ENCODE measurements at places on chromosomes 16 and 17.

DNA sequence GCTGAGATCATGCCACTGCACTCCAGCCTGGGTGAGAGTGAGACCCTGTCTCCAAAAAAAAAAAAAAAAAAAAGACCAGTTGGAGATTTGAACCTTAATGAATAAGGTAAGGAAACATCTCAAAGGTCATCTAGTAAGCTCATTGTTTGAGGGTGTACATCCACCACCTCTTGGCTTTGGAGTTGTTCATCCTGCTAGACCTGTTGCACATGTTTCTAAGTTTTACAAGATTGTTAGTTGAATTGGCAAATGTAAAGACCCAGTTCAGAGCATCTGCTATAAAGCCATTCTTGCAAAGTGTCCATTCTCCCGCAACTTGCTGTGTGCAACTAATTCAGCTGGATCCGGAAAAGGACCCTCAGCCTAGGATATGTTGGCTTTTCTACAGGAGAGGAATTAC lies 1.5 kb downstream of the PSMD7 start:
- no peak for DNase-seq

GRCh38 chr17:67139784-67140665 lies 95.7 kb downstream of the CACNG1 start:
- no peak for DNase-seq

DNA sequence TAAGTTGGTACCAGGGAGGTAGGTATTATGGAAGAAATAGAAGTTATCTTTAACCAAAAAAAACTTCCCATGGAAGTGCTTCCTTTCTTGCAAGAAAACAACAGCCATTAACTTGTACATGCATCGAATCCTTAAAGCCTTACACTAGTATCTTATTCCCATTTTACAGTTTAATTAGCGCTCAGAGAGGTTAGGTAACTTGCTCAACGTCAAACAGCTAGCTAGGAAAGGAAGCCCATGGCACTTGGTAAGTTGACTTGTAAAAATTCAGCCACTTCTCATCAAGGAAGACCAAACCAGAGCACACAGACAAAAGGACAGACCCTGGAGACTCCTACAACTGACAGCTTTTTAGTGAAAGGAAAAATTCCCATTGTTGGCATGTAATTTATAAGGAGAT lies 3.5 kb upstream of the NTAN1 start:
- no peak for DNase-seq

DNA sequence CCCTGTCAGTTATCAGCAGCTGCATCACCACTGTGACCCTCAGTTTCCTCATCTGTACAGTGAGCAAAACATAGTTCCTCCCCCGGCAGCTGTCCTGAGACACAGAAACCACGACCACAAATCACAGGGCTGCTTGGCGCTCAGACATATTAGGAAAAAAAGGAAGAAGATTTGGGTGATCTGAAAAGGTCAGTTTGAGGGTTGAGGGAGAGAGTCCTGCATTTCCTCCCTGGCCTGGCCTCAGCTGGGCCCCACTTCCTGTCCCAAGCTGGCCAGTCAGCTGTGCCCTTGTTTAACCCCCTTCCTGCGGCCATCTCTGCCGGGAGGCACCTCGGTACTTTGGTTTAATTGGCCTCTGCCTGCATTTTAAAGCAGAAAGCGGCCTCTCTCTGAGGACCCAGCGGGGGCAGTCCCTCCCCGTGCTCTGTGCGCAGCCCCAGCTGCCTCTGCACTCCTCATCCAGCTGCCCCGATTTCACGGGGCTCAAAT lies 24.0 kb upstream of the CIBAR2 start:
- no peak for DNase-seq

DNA sequence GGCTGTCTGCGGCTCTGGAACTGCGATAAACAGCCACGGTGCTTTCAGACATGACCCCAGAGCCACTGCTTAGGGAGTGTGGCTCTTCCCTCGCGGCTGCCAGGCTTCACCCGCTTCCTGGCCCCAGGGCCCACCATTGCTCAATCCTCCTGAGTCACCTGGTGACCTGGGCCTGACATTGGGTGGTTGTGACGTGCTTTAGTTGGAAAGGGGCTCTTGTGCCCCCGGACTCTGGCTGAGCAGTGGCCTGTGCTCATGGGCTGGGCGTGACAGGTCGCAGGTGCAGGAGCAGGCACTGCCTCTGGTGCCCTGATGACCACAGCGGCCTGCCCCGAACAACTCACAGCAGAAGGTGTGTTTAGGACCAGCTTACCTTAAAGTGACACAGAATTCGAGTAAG lies 8.6 kb upstream of the NUDT16L1 start:
- DNase-seq: no peak

DNA sequence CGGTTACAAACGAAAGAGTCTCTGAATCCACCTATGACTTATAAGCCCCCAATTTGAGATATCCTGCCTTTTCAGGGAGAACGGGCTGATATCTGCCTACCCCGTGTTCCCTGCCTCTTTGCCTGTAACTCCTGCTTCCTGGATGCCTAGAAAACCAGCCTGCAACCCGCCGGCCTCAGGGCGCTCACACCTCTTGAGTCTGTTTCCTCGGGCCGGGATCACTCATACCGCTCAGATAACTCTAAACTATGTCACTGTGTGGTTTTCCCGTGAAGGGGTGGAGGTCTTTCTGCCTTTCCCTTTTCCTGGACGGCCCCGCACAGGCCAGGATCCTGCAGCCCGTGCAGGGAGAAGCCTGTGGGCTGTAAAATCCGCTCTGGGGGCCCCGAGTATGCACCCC lies 10.4 kb downstream of the RPUSD1 start:
- DNase-seq: no peak

DNA sequence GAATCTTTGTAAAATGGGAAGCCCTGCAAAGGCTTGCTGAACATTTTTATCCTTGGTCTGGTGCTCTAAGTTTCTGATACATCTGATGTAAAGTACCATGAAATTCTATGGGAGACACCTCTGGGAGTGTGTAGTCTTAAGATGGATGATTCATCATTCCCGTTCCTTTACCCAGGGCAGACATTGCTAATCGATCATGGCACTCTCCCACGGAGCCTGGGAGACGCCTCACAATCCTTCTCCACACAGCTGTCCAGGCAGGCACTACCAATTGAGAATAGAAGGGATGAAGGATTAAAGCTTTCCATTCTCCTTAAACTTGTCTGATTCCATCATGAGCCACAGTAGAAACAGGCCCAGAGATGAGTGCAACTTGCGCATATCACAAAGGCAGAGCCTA lies 144.8 kb downstream of the GSG1L start:
- DNase-seq: no peak

DNA sequence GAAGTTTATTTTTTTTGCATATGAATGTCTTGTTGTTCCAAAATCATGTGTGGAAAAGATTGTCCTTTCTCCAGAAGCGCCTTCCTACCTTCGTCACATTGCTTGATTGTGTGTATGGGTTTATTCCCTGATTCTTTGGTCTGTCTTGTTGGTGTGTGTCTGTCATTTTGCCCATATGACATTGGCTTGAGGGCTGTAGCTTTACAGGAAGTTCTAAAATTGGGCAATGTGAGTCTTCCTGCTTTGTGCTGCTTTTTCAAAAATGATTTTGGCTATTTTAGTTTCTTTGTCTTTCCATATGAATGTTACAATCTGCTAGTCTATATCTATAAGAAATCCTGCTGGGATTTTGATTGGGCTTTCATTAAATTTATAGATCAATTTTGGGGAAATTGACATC lies 217.2 kb downstream of the SNX29 start:
- DNase-seq: no peak

- DNase-seq: no peak
Measured at GRCh38 chr17:64993867-64994266, 62.7 kb downstream of the GNA13 start.

DNA sequence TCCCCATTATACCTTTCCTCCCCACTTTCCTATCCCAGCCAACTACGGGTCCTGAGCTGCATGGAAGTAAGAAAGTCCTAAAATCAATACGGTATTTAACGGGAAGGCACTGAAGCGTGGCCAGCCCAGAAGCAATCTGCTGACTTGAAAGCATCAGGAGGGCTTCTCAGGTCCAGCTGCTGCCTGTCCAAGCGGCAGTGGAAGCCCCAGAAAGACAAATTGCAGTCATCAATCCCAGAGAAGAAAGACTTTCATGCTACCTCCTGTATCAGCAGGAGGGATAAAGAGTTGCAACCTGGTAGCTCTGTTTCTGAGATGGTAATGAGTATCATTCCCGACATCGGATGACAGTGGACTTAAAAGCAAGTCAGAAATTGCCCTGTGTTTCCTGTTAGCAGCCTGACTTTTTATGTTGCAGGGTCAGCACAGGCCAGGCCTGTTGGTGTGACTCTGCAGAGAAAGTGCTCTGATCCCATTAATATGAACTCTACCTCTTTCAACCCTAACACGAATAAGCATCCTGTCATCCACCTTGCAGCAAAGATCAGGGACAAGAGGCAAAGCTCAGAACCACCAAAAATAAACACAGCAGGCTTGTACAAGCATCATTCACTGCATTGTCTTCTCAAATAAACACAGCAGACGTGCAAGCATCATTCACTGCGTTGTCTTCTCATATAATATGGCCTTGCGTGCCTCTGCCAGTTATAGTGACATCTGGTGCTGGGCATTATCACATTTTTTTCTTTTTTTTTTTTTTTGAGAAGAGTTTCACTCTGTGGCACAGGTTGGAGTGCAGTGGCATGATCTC lies 358.6 kb upstream of the CDH11 start:
- DNase-seq: no peak

DNA sequence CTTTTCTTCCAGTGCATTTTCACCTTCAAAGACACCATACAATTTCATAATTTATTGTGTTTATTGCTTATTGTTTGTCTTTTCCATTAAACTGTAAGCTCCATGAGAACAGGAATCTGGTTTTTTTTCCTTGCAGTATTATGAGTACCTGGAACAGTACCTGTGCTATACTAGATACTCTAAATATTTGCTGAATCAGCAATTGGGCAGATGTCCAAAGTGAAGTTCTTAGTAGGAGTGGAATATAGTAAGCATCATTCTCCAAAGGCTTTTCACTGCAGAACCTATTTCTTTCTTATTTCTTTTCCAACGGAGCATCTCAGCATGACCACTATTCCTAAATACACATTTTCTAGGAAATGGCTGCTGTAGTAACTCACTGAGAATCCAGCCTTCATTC lies 269.0 kb upstream of the CCL2 start:
- no peak for DNase-seq

GRCh38 chr17:44959821-44960531 lies 8.1 kb downstream of the C1QL1 start:
- DNase-seq: no peak

GRCh38 chr16:89084814-89085612 lies 8.6 kb upstream of the ACSF3 start:
- DNase-seq: no peak

DNA sequence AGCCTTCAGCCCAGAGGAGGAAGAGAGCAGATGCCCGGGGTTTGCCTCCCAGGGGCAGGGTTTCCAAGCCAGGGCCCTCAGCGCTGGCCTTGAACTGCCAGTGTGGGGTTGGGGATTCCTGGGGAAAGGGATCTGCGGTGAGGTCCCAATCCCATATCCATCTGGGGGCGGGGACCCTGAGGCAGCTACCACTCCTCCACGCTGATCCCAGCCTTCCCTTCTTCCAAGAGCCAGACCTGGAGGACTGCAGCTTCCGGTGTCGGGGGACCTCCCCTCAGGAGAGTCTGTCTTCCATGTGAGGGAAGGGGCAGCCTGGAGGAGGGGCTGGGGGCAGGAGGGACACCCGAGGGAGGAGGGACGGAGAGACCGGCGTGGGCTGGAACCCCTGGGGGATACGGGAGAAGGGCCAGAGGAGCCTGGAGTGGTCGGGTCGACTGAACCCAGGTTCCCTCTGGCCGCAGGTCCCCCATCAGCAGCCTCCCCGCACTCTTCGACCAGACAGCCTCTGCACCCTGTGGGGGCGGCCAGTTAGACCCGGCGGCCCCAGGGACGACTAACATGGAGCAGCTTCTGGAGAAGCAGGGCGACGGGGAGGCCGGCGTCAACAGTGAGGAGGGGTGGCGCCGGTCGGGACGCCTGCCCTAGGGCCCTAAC lies 10.7 kb upstream of the CISD3 start:
- DNase-seq: no peak

GRCh38 chr16:762595-763268 lies 2.2 kb downstream of the MSLN start:
- DNase-seq: no peak

DNA sequence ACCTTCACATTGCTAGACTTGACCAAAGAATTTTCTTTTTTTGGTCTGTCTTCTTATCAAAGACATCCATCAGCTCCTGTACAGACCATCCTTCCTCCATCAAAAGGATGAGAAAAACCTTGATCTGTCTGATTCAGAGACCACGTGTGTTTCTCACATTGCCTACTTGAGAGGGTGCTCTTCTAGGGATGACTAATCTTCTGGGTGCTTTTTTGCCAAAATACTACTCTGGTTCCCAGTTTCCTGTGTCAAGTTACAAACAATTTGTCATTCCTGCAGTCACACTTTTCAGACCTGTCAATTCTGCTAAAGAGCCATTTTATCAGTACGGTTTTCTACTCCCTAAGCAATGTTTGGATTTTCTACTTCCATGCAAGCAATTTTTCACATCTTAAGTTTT lies 492.2 kb downstream of the CDH11 start:
- no peak for DNase-seq

DNA sequence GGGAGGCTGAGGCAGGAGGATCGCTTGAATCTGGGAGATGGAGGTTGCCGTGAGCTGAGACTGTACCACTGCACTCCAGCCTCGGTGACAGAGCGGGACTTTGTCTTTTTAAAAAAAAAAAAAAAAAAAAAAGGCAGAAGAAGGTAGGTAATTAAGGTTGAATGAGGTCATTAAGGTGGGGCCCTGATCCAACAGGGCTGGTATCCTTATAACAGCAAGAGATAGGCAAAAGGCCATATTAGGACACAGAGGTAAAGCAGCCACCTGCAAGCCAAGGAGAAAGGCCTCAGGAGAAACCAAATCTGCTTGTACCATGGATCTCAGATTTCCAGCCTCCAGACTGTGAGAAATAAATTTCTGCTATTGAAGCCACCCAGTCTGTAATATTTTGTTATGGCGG lies 60.3 kb downstream of the SPAG9 start:
- DNase-seq: no peak

- DNase-seq: no peak
Measured at GRCh38 chr17:54947396-54947795, 21.1 kb downstream of the COX11 start.

- no peak for DNase-seq
Measured at GRCh38 chr16:67075331-67075730, 34.4 kb upstream of the PHAF1 start.

DNA sequence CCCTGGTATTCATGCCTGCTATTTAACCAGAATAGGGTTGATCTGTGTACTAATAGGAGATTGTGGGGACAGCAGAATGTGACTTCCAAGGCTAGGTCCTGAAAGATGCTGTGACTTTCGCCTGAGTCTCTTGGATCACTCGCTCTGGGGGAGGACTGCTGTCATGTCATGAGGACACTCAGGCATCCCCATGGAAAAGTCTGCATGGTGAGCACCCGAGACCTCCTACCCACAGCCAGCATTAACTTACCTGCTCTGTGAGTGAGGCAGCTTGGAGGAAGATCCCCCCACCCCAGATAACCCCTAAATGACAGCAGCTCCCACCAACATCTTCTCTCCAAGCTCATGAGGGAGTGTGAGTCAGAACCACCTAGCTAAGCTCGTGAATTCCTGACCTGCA lies 30.3 kb upstream of the C16orf78 start:
- no peak for DNase-seq

GRCh38 chr16:76235025-76235424 lies 42.2 kb upstream of the CNTNAP4 start:
- DNase-seq: no peak
